ENCODE measurements at places on chromosomes 1 and 21. TPM values are rescaled to one million over a fixed set of nuclear protein-coding genes. Genes with fewer than 3 reads are reported as not detected.
A peak's percentile ranks its signal among the peaks of the same experiment; 100 is the strongest.

- DNase-seq: no peak
These were observed 161.2 kb downstream of the HMCN1 start for GRCh38 chr1:185895208-185895900.

GRCh38 chr1:53321366-53321765, 6.5 kb downstream of the LRP8 start:
- DNase-seq: no peak

GRCh38 chr21:27719226-27719625, 752.3 kb upstream of the ADAMTS5 start:
- DNase-seq: no peak

GRCh38 chr1:205637854-205638468, 6.2 kb upstream of the ELK4 start:
- no peak for DNase-seq

GRCh38 chr1:78055565-78056132, 9.9 kb downstream of the GIPC2 start:
- DNase-seq: no peak

- no peak for DNase-seq
These were observed 146.7 kb upstream of the COL6A1 start for GRCh38 chr21:45834821-45835293.

GRCh38 chr1:58815069-58815685, 31.3 kb upstream of the JUN start:
- peak; percentile 20 for DNase-seq

Gene GOLT1A
- total RNA-seq: not detected

Gene CD5L
- 0.39 TPM for total RNA-seq

Gene DPYD
- total RNA-seq: 21.7 TPM

Gene VCAM1
- total RNA-seq: 55.3 TPM

Gene SLC22A15
- 4.0 TPM for total RNA-seq

Gene CROCC
- total RNA-seq: 21.8 TPM

Gene SLC2A5
- total RNA-seq: 9.1 TPM

GRCh38 chr21:38205940-38206339, 50.9 kb upstream of the KCNJ15 start:
- no peak for DNase-seq

DNA sequence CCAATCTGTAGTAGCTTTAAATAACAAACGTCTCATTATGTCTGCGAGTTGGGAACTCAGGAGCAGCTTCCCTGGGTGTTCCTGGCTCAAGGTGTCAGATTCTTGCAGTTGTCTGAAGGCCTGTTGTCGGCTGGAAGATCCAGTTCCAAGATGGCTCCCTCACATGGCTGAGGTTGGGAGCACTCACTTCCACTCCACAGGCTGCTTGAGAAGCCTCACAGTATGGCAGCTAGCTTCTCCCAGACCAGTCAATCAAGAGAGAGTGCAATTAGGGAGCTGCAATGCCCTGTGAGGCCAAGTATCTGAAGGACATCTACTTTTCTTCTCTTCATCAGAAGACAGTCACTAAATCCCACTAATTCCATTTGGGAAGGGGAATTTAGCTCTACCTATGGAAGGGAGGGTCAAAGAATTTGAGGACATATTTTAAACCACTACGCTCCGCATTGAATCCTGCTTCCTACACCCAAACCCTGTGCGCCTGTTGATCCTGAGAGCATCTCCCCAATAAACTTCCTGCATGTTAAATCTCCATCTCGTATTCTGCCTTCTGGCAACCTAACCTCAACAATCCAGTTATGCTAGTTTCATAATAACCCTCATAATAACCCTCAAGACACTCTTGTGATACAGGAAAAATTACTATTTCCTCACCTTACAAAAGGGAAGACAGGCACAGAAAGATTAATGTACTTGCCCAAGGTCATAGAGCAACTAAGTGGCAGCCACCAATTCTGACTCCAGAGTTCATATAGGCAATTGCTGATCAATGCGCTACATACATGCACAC, 3.6 kb upstream of the VPS26C start:
- no peak for DNase-seq

GRCh38 chr1:21752186-21752585, 30.8 kb downstream of the USP48 start:
- no peak for DNase-seq

Gene C8A
- total RNA-seq: not detected

DNA sequence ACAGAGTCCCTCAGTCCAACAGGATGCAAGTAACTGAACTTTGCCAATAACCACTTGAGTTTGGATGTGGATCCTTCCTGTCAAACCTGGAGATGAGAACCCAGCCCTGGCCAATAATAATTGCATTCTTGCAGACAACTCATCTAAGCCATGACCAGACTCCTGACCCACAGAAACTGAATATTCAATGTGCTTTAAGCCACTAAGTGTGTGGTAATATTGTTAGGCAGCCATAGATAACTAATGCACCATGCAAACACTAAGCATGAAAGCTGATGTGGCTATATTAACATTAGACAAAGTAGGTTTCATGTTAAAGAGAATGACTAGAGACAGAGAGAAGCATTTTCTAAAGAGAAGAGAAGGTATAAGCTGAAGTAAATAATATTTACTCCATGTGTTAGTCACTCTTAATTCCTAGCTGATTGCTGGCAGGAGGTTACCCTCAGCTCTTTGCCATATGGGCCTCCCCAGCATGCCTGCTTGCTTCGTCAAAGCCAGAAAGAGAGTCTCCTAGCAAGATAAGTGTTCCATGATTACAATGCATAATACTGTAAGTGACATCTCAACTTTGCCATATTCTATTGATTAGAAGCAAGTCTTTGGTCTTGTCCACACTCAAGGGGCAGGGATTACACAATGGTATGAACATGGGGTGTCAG, 276.4 kb upstream of the PLXNA2 start:
- no peak for DNase-seq

Gene NBPF26
- total RNA-seq: 62.6 TPM

Gene RNU1-4
- 34,682 TPM for total RNA-seq

DNA sequence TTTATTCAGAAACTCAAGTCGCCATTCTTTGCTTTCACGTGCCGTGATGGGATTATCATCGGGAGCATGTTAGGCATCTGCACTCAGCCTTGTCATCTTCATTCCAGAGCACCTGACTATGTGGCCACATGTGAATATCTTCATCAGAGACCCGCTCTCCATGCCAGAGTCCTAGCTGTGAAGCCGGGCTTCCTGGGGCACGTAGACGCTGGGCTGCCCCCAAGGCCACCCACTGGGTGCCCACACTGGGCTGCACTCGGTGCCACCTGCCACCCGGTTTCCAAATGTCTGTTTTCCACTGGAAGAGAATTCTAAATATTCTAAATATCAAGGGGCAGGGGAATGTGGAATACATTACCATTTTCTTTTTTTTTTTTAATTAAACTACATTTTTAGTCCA, 43.8 kb downstream of the SLC37A1 start:
- no peak for DNase-seq

All from skin of body (tissue), 3 donors.